Hematopoietic multipotent progenitor cell (in vitro differentiated cells): ENCODE measurements at places on chromosomes 3 and 15. TPM values are rescaled to one million over a fixed set of nuclear protein-coding genes. Genes with fewer than 3 reads are reported as not detected.

The EIF1B gene
- total RNA-seq, result 11.8 TPM

DNA sequence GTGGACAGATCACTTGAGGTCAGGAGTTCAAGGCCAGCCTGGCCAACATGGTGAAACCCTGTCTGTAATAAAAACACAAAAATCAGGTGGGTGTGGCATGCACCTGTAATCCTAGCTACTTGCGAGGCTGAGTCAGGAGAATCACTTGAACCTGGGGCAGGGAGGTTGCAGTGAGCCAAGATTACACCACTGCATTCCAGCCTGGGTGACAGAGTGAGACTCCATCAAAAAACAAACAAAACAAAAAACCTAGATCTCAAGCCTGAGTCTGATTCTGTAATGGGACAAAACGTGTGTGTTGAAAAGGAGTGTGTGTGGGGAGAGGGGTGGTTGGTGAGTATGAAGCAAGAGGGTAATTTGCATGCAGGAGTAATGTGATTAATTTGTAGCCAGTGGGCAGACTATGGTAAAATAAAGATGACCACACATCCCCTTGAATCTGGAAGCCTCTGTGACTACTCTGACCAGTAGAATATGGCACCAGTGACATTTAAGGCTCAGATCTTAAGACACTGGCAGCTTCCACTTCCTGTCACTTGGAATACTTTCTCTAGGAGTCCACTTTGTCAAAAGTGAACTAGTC lies 18.4 kb upstream of the OPA1 start:
- no peak for DNase-seq

DNA sequence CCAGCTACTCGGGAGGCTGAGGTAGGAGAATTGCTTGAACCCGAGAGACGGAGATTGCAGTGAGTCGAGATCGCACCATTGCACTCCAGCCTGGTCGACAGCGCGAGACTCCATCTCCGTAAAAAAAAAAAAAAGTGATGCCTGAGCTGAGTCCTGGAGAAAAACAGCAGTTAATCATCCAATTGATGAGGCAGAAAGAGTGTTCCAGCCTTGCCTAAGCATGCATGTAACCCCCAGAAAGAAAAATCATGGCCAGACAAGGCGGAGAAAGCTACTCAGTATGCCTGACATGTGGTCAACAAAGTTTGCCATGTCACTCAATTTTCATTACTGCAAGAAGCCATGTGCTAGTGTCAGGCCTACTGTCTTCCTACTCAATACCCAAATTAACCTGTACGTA lies 593.1 kb upstream of the MDFIC2 start:
- DNase-seq, result no peak

The ALPK3 gene
- 0.81 TPM for total RNA-seq

The RGMA gene
- 1.1 TPM for total RNA-seq

DNA sequence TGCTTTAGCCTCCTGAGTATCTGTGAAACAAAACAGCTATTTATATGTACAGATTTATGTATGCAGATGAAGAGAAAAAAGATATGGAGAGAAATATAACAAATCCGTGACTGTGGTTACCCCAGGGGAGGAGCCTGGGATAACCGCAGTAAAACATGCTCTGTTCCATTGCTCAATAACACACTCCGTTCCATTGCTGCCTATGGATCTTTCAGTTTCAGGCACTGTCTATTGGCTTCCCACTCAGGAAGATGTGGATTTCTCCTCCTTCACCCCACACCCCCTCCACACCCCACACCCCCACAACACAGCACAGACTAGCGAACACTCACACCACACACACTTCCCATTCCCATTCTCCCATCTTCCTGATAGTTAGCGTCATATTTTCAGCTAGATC lies 47.9 kb downstream of the CDCP1 start:
- no peak for DNase-seq

DNA sequence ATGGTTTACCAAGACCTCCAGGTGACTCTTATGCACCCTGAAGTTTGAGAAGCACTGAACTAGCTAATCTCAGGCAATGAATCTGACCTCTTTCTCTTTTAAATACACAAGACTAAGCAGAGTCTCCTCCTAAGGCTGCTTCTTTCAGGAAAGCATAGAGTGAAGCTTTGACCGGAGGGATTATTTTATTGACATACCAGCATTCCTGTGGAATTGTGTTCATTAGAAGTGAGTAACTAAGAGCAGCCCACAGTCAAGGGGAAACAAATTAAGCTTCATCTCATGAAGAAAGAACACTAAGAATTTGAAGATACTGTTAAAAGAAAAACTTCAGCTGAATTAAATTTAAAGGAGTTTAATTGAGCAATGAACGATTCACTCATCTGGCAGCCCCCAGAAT lies 963.5 kb downstream of the NTRK3 start:
- no peak for DNase-seq

The GOLGA8J gene
- under 0.01 TPM for total RNA-seq

DNA sequence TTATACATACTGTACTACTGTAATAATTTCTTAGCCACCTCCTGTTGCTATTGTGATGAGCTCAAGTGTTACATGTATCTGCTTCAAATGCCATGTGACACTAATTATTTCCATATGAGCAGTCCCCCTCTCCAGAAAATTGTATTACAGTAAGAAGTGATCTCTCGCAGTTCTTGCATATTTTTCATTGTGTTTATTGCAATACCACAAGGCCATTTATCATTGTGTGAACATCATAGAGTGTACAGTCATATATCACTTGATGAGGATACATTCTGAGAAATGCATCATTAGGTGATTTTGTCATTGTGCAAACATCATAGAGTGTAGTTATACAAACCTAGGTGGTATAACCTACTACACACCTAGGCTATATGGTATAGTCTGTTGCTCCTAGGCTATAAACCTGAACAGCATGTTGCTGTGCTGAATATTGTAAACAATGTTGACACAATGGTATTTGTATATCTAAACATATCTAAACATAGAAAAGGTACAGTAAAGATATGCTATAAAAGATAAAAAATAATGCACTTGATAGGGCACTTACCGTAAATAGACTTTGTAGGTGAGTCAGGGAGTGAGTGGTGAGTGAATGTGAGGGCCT lies 189.6 kb upstream of the MLF1 start:
- DNase-seq, result no peak

- DNase-seq, result no peak
Observed at GRCh38 chr3:127027811-127028548, 45.1 kb downstream of the PLXNA1 start.

GRCh38 chr3:142447301-142447851 lies 461 bp downstream of the XRN1 start:
- DNase-seq, result peak; percentile 43

- no peak for DNase-seq
Observed at GRCh38 chr3:145780301-145780700, 380.7 kb downstream of the PLOD2 start.

The GRM2 gene
- total RNA-seq, result 0.27 TPM

DNA sequence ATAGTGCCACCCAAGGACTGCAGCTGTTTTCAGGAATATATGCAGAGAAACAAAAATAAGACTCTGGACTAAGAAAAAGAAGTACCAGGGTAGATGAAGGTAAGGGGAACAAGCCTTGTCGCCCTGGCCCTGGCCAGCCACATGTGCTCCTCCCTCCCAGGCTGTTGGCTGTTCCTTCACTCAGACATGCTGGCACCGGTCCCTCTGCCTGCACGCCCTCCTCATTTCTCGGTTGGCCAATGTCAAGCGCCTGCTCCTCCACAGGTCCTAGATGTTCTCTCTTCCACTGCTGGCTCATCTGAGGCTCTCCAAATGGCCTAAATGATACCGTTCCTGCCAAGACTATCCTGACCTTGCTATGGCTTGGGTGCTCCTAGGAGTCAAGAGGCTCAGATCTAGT lies 288.4 kb upstream of the LYSMD4 start:
- no peak for DNase-seq

The CA12 gene
- under 0.01 TPM for total RNA-seq

The CCR9 gene
- 1.9 TPM for total RNA-seq

- DNase-seq, result no peak
Observed at GRCh38 chr15:64193971-64194370, 31.1 kb upstream of the PPIB start.

The VIPR1 gene
- 1.1 TPM for total RNA-seq

The GALNT15 gene
- under 0.01 TPM for total RNA-seq

GRCh38 chr3:70531838-70532489 lies 219.5 kb upstream of the MDFIC2 start:
- no peak for DNase-seq

- DNase-seq, result no peak
Observed at GRCh38 chr15:91348752-91349500, 248.9 kb downstream of the SV2B start.

DNA sequence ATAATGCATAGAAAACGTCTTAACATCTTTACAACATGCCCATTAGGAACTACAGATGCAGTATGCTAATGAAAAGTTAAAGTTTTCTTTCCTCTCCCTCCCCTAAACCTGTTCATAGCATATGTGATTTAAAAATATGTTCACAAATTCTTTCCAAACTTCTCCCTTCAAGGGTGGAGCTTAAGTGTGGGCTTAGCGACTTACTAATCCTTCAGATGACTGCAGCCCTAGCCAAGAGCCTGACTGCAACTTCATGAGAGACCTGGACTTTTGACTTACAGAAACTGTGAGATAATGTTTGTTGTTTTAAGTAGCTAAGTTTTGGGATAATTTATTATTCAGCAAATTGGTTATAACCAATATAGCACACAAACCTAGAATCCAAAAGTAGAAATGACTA lies 22.0 kb upstream of the ANXA2 start:
- no peak for DNase-seq

- peak; percentile 54 for DNase-seq
Observed at GRCh38 chr3:12870942-12871341, 29.6 kb upstream of the RPL32 start.
